Ammon's horn (tissue), 1 donor: ENCODE measurements at places on chromosomes 1 and 21.

- peak; percentile 96 for DNase-seq
These were observed 12.9 kb downstream of the PI4KB start for GRCh38 chr1:151314137-151314875.

DNA sequence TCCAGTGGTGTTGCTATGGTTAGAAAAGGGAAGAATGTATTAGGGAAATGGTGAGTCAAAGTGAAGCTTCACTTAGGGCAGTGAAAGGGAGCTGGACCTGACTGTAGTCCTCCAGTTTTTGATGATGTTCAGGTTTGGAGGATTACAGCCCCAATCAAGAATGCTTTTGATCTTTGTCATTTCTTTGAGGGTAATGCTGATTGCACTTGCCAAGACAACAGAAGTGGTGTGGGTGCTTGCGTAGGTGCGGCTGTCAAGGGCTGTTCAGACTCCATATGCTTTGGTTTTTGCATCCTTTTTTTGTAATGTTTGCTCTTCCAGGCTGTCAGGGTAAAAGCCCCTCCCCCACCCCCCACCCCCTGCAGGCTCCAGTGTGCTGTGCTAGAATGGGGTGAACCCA lies 38.9 kb downstream of the HHAT start:
- DNase-seq = peak; percentile 51

DNA sequence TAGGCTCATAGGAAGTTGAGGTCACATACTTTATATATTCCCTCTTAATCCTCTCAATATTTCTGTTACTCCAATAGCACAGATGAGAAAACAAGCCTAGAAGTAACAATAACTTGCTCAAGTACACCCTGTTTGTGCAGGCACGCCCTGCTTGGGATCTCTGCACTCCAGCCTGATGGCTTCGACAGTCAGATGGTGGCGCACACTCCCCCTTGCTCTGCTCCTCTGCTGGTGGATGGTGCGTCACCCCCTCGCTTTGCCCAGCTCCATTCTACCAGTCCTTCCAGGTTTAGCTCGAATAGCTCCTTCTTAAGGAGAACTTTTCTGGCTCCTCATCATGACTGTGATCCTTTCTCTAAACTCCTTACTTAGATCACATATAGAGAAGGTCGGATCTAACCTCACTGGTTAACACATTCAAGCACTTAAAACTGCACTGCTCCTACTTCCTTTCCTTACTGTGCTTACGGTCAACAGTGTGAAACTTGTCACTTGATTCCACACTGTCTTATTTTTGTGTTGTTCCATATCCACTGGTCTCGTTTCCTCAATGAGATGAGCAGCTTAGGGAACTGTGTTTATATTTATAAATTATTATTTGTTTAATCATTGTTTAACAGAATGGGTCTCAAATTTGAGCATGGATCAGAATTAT lies 3.0 kb downstream of the TSPAN2 start:
- DNase-seq = no peak

DNA sequence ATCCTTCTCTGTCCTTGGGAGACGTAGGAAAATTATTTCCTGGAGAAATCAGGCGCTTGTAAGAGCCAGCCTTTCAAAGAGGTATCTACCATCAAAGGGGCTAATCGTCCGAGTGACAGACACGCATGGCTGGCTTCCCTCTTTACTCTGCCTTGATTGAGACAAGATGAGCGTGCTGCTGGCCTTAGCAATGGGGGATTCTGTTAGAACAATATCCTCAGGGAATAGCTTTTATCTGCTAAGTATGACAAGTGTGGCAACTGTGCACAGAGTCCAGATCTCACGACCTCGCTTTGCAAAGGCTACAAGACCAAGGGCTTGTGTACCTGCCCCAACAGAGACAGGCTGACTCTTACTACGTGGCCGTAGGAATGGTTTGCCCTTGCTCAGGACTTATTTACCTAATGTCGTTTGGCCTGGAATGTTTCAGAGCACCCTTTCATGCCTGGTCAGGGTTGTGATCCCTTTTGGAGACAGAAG lies 417.1 kb downstream of the KIF26B start:
- DNase-seq = no peak

- no peak for DNase-seq
These were observed 63.1 kb downstream of the C1orf21 start for GRCh38 chr1:184449916-184450315.

DNA sequence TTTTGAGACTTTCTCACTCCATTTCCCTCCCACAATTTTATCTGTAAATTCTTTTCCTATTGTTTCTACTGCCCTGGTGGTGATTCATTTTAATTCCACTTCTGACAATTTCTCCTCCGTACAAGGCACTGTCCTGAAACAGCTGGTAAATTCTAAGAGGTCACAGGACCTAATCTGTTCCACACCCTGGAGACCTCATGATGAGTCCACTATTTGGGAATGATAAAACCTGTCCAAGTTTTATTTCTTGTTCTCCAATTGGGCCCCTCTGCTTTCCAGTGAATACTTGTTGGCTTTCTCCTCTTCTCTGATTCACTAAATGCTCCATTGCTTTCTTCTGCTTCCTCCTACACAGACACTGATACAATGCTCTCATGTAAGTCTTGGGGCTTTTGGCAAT lies 343.1 kb upstream of the DUSP10 start:
- no peak for DNase-seq
